Naive thymus-derived CD4-positive, alpha-beta T cell (primary cell): ENCODE measurements at places on chromosomes 4 and X. TPM values are rescaled to one million over a fixed set of nuclear protein-coding genes. Genes with fewer than 3 reads are reported as not detected.

GRCh38 chr4:78749972-78750727 lies 26.0 kb upstream of the BMP2K start:
- DNase-seq = no peak

DNA sequence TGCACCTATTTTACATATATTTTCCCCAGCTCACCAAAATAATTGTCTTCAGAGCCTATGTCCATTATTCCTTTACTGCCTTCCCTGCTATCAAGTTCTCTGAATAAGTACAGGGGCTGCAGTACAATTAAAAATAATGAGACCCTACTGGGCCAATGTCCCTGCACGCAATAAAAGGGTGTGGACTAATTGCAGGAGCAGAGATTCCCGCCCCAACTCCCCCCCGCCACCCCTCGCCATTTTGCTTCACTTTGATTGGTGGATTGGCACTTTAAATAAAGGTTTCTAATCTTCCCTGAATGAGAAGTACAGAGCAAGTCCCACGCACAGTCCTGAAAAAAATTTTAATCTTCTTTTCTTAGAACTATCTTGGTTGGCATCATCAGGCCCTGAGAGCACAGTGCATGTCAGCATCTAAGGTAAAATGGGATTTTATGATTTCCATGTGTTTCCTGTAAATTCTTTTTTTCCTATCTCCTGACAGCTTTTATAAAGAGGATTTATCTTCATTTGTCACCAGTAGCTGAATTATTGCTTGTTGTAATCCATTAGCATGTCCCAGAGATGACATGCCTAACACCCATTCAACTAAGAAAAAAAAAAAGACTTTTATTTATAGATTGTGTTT lies at the start of gene AMBN:
Gene AMBN, plus strand, starts transcription at position 302 of the 628 bp plus-strand sequence. Its CDS starts 103 bp downstream, at position 405.
- no peak for DNase-seq

GRCh38 chr4:5751666-5752375 lies 40.8 kb downstream of the EVC start:
- DNase-seq = no peak

GRCh38 chrX:15158350-15158735 lies 111.5 kb downstream of the ASB9 start:
- DNase-seq = no peak

- DNase-seq = no peak
These were observed 40.2 kb upstream of the NKX3-2 start for GRCh38 chr4:13584481-13584880.

GRCh38 chrX:48470110-48470832 lies at the start of gene SLC38A5:
TSS of gene SLC38A5 (minus strand) at chrX:48470260. CDS start at chrX:48467924, 2,336 bp downstream.
- no peak for DNase-seq

DNA sequence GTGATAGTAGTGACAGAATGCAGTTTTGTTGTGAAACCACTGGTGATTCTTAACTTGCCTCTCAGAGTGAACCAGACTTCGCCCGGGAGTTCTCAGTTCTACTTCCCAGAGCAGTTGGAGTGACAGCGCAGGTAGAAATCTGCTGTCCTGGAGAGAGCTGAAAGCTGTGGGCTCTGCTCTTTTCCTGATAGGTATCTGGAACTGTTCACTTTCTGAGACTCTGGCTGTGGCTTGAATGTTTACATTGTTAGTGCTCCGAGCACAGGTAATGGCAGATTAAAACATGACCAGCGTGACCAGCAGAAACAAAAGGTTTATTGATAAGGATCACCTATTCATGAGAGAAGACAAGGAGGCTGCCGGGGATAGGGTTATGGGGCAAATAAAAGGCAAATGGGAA lies 360.7 kb downstream of the BMPR1B start:
- DNase-seq = no peak

The KLKB1 gene
- polyA plus RNA-seq = 0.26 TPM

The CA5B gene
- 55.8 TPM for polyA plus RNA-seq

The DRD5 gene
- not detected for polyA plus RNA-seq

The VCX3A gene
- not detected for polyA plus RNA-seq
